NCI-H187 treated with DMSO at 0.1 percent for 48 hours (cell line): ENCODE measurements at places on chromosomes 6 and 20.

DNA sequence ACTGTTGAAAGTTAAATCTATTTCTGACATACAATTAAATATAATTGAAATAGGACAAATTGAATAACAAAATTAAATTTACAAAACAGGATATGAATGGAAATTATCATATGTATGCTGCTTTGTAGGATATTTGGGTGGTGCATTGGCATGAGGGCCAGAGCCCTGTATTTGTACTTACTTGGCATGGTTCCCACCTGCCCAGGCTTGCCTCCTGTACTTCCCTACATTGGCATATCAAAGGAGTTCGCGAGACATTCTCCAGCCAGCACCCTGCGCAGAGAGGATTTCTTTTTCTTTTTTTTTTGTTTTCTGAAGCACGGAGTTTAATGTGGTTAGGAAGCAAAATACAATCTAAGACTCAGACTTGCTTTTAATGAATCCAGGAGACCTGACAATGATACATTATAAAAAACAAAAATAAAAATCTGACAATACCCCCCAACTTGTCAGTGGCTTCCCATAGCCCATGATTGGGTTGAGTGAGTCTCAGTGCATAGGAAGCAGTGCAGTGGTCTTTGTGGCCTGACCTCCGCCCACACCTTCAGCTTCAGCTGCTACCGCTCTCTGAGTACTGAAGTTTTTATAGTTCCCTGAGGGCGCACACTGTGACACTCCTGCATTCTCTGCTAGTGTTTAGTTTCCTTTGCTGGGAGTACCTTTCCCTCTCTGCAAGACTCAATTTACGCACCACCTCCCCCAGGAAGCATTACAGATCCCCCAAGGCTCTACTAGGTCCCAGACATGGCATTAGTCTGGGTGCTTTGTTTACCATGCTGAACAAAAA lies 440.8 kb downstream of the UTRN start:
- no peak for DNase-seq

GRCh38 chr20:46099491-46100287 lies 9.9 kb upstream of the NCOA5 start:
- DNase-seq, result no peak

DNA sequence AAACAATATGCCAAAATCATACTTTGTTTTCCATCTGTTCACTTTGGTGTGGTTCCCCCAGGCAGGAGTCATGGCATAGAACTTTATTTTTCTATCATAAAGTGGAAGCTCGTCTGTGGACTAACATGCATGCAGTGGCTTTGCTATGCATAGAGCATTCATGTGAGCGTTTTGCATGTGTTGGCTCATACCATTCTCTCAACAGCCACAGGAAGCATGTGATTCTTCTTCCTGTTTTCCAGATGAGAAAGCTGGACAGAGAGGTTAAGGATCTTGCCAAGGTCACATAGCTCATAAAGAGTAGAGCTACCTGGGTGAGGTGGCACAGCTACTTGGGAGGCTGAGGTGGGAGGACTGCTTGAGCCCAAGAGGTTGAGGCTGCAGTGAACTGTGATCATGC lies 123.4 kb upstream of the HDGFL1 start:
- DNase-seq, result no peak

- no peak for DNase-seq
Measured at GRCh38 chr6:137136065-137136464, 37.4 kb downstream of the IL22RA2 start.

- no peak for DNase-seq
Measured at GRCh38 chr20:13755809-13756208, 28.9 kb downstream of the ESF1 start.

- DNase-seq, result no peak
Measured at GRCh38 chr6:33981861-33982260, 164.0 kb downstream of the GRM4 start.

- no peak for DNase-seq
Measured at GRCh38 chr6:145631374-145631773, 103.9 kb downstream of the EPM2A start.

DNA sequence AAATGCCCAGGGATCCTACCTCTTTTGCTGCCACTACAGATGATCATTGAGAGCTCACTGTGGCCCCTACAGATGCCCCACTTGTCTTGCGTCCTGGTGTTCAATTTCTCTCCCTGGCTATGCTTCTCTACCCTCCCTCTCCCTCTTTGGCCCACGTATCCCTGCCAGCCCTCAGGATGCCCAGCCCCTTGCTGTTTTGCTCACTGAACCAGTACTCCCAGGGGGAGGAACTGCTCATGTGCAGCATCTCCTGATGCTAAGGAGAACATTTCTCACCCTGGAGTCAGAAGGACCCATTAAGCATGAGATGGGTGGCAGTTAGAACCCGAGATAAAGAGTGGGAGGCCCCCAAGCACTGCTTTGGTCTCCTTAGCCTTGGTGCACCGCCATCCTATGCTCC lies at the start of gene WFDC9:
WFDC9 (minus strand) TSS at position 101 of the 400 bp plus-strand sequence. CDS start 21,103 bp downstream, outside the sequence.
- DNase-seq, result no peak

DNA sequence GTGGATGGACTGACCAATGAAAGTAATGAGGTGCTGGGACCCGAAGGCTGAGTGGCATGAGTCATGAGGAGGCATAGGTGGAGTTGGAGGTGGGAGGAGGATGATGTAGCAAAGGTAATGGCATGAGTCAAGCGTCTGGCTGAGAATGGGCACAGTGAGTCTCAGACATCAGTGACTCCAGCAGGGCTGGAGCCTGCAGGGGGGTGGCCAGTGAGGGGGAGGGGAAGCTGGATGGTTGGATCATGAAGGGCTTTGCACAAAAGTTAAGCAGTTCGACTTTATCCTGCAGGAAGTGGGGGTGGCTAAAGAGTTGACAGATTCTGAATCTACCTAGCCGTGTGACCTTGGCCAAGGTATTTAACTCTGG lies 99.0 kb upstream of the IYD start:
- no peak for DNase-seq

DNA sequence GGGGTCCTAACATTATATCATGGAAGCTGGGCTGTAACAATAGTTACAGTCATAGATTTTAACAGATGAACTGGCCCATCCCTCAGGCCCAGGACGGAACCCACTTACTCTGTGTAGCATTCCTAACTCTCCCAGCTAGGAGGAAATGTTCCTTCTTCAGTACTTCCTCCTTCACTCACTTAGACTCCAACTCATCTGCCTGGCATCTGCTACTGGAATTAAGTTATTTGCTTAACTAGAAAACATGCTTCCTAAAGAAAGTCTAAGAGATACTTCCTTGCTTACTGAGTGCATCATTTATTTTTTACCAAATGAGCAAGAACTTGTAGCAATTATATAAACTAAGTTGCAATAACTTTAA lies 20.5 kb downstream of the GCLC start:
- DNase-seq, result no peak

GRCh38 chr6:1749041-1749440 lies 139.3 kb downstream of the FOXC1 start:
- DNase-seq, result no peak

- DNase-seq, result no peak
Measured at GRCh38 chr6:32148289-32149091, 3.2 kb downstream of the PRRT1 start.

GRCh38 chr6:93163146-93163545 lies 256.2 kb downstream of the EPHA7 start:
- DNase-seq, result no peak

DNA sequence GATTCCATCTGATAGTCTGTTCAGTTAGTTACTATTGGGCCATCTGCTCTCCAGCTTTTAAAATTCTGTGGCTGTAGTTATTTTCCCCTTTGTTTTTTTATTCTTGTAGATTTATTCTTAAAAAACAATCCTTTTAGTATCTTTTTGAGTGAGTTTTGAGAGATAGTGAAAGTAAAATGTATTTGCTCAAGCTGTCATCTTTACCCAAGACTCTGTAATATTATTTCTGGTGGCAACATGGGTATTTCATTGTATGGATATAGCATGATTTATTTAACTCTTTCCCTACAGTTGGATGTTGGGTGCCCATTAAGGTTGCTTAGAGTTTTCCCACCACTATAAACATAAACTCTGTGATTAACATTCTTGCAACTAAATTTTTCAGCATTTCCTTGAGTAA lies 24.6 kb downstream of the STK4 start:
- DNase-seq, result no peak

DNA sequence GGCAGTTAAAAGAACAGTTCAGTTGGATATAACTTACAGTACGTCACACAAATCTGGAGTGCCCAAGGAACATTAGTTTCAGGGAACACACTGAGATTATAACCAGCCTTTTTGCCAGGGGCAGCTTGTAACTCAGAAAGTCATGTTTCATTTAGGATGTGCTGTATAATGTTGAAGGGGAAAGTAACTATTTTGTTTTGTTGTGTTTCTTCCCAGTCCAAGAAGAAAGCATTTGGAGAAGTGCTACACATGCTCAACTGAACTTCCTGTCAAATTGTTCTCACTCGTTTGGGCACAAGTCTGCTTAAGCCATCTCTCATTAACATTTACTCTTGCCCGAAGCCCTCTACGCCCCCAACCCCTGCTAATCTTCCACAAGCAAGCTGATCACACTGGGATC lies 157.9 kb downstream of the BTBD9 start:
- no peak for DNase-seq

DNA sequence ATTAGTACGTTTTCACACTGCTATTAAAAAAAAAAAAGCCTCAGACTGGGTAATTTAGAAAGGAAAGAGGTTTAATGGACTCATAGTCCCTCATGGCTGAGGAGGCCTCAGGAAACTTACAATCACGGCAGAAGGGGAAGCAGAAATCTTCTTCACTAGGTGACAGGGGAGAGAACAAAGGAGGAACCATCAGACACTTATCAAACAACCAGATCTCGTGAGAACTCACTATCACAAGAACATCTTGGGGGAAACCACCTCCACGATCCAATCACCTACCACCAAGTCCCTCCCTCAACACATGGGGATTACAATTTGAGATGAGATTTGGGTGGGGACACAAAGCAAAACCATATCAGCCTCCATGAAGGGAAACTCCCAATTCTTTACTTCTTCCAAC lies 85.2 kb upstream of the MAFB start:
- no peak for DNase-seq

DNA sequence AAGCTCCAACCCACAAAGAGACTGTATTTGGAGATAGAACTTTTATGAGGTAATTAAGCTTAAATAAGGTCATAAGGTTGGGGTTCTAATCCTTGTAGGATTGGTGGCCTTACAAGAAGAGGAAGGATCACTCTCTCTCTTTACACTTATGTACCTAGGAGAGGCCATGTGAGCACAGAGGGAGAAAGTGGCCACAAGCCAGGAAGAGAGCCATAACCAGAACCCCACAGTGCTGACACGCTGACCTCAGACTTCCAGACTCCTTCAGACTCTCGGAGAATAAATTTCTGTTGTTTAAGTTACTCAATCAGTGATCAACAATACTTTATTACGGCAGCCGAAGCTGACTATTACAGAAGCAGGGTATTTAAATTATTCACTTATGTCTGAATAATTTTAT lies 430.5 kb upstream of the EPHA7 start:
- DNase-seq, result no peak

- no peak for DNase-seq
Measured at GRCh38 chr6:158006821-158007570, 25.3 kb downstream of the SYNJ2 start.

GRCh38 chr20:61475729-61476128 lies 223.7 kb downstream of the CDH4 start:
- DNase-seq, result no peak

GRCh38 chr6:80254716-80255115 lies 148.2 kb downstream of the BCKDHB start:
- no peak for DNase-seq

GRCh38 chr6:1885576-1886011 lies 275.9 kb downstream of the FOXC1 start:
- no peak for DNase-seq

GRCh38 chr20:62129731-62130531 lies 7.7 kb downstream of the LSM14B start:
- DNase-seq, result no peak

DNA sequence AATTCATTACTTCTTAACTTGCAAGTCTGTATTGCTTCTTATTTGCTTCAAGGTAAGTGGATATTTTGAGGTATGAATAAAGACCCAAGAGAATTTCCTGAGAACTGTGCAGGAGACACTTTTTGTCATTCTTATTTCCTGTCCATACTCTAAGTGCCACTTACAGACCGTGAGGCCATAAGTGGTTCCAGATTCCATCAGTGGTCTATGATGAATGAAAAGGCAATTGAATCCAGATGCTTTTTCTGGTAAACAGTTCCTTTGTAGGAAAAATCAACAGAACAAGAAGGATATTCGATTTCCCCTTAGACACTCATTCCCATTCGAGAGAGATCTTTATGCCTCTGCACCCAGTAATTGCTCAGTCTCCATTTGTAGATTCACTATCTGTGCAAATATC lies 58.3 kb upstream of the PDE10A start:
- no peak for DNase-seq

- DNase-seq, result no peak
Measured at GRCh38 chr6:131292145-131292938, 157.1 kb downstream of the AKAP7 start.

DNA sequence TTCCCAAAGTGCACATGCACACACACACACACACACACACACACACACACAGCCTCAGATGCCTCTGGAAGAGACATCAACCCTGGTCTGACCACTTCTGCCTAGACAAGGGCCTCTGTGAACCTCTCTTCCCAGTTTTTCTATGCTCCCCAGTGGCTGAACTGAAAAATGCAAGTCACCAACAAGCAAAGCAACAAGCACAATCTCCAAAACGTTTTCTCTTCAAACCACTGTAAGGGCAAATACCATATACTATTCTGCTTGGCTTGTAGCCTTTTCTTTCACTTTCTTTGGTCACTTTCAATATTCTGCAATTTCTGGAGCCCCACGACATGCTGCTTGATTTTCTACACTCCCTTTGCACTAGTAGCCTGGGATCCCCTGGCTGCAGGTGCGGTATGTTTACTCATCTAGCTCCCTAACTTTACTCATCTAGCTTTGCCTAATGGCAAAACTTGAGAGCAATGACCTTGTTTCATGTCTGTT lies 121.4 kb upstream of the DST start:
- no peak for DNase-seq
